Activated CD4-positive, alpha-beta T cell treated with anti-CD3 and anti-CD28 coated beads, Interleukin-2, Interleukin-4, amounts not matched to agents 100 ng/mL and 50 ng/mL, durations not matched to agents 16 hours and 8 hours (primary cell): ENCODE measurements at places on chromosomes 2 and 18.
A peak's percentile ranks its signal among the peaks of the same experiment; 100 is the strongest.

- no peak for DNase-seq
Observed at GRCh38 chr2:237541243-237541642, 25.1 kb upstream of the PRLH start.

- DNase-seq, result no peak
Observed at GRCh38 chr2:10721396-10722251, at the start of gene ATP6V1C2. TSS of gene ATP6V1C2 (plus strand) at chr2:10721630. CDS start at chr2:10722850, 1,220 bp downstream.

- no peak for DNase-seq
Observed at GRCh38 chr18:74183130-74183529, 34.8 kb downstream of the TIMM21 start.

DNA sequence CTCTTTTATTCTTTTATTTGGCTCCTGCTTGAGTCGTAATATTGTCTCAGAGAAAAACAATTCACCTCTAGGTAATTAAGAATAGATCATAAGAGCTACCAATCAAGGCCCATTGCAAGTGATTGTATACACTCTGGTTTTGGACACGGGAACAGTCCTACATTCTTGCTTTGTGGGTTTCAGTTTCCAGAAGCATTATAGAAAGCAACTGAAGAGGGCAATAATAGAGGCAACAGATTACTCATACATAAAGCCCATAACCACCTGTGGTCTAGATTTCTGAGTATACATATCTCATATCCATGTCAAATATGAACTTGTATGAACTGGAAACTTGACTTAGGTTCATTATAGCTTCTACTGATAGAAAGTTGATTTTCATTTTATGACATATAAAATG lies 65.4 kb downstream of the DIS3L2 start:
- peak; percentile 82 for DNase-seq

DNA sequence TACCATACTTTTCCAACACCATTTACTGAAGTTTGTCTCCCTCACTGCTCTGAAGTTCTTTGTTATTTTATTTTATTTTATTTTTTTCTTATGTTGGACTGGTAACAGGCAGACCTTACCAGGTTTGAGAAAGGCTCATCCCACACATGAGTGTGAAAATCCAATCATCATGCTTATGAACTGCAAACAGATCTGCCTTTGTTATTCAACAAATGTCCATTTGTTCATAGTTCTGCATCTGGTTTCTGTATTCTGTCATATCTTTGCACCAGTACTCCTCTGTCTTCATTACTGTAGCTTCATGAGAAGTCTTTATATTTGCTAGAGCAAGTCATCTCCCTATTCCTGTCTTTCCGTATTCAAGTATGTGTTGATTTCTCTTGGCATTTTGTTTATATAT lies 5.3 kb downstream of the RNU2-63P start:
- DNase-seq, result no peak

DNA sequence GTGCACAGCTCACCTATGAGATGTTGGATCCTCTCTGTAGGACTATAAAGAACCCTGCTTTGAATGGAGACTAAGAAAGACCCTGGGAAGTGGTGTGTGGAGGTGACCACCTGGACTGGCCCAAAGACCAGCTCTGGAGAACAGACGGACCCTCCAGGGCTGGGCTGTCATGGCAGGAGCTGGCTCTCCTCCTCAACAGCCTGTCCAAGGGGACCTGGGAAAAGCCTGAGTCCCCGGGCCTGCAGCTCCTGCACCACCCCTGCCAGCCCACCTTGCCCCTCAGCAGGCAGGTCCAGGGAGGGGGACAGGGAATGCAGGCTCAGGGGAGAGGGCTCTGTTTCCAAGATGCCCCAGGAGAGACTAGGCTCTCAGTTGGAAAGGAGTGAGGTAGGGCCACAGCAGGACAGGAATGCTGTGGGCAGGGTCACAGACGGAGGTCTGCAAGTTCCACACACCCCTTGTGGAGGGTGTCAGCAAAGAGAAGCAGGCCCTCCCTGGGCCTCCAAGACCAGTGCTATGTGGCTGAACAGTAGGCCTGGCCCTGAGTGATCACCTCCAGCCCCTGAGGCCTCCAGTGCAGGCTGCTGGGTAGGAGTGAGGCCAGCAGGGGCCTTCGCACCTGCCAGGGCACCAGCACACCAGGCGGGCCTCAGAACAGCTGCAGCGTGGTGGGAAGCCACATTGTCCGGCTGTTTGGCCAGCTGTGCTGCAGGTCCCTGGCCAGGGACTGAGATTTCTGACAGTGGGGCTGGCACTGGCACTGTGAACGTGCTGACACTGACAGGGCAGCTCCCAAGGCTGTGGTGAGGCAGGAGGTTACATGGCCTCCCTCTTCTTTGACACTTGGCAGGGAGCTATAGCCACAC lies 86.4 kb upstream of the OTOS start:
- DNase-seq, result no peak

DNA sequence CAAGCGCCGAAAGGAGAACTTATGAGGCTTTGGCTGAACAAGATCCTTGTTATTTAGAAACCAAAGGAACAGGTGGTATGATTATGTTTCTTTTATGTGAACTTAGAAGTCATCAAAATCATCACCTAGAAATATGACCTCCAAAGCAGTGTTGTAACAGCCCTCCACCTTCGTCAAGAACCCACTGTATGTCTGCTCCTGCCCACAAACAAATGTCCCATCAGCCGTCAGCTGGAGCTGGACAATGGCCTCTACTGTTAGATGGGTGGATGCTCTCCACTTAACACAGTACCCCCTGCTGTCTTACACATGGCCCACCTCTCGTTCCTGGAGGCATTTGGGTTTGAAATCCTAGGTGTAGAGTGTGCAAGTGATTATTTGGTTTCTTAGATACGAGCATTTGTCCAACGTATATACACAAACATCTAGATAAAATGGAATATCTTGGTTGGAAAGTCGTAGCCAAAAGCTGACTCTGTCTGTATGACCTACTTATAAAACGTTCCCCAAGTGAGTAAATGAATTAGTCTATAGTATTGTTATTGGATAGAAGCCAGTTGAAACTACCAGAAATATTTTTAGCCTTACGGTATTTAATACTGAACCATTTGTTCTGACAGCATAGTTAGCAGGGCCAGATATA lies 113.0 kb downstream of the CRIM1 start:
- no peak for DNase-seq

- no peak for DNase-seq
Observed at GRCh38 chr2:84306361-84306760, 152.7 kb downstream of the SUCLG1 start.

- DNase-seq, result no peak
Observed at GRCh38 chr2:239625156-239625845, 224.5 kb upstream of the HDAC4 start.

DNA sequence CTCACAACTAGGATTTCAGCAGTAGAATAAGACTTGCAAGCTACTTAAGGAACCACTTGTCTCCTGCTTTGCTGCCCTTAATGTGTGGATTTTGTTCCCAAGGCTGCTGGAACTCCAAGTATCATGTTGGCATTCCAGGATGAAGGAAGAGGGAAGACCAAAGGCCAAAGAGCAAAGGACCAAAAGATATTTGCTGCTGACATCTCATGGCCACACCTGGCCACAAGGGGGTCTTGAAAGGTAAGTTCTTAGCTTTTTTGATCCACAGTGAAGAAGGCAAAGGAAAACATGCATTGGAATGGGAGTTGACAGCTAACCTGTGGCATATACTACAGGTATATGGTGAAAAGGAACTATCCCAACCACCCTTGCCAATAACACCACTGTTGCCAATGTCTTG lies 3.9 kb upstream of the MATN3 start:
- no peak for DNase-seq

- no peak for DNase-seq
Observed at GRCh38 chr2:33530690-33531548, 54.5 kb downstream of the RASGRP3 start.

DNA sequence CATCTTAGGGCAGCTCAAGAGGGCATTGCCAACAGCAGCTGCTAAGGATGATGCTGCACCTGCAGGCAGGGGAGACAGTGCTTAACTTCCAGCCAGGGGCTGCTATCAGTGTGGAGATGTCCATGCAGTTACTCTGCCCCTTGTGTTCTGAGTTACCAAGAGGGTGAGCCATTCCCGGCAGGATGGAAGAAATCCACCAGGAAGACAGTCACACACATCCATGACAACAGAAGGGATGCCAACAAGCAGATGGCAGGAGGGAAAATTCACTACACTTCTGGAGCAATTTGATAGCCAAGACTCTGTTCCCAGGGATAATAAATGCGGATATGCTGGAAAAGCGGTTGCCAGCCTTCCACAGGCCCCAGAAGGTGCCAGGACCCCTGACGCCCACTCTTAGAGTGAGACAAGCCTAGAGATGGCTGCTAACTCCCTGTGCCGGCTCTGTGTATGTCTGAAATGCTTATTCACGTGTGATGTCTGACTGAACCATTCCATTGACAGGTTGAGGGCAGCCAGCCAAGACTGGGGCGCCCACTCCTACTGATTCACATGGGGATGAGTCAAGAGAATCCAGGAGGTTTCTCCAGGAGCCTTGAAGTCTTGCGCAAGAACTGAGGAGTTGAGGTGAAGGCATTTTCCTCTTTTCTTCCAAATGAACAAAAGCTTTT lies 24.5 kb downstream of the LOXHD1 start:
- DNase-seq, result no peak

GRCh38 chr2:60643747-60644146 lies 90.3 kb upstream of the BCL11A start:
- DNase-seq, result no peak

GRCh38 chr2:140308706-140309105 lies 1528.5 kb upstream of the NXPH2 start:
- no peak for DNase-seq

GRCh38 chr2:4715065-4715464 lies 977.1 kb upstream of the SOX11 start:
- no peak for DNase-seq

DNA sequence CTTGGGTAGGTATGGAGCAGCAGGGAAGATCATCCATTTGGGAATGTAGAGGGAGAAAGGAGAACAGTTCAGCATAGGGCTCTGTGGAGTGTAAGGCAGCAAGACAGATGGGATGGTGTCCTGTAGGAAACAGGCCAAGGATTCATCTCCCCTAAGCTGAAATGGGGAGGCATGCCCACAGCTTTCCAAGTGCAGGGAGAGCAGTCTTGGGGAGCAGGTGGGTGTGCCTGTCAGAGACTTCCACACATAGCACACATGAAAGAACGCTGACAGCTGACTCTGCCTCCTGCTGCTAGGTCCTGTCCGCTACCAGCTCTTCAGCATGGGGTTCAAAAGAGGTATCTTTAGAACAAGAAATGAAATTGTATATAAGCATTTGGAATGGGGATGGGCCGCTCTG lies 9.0 kb downstream of the SETBP1 start:
- no peak for DNase-seq

DNA sequence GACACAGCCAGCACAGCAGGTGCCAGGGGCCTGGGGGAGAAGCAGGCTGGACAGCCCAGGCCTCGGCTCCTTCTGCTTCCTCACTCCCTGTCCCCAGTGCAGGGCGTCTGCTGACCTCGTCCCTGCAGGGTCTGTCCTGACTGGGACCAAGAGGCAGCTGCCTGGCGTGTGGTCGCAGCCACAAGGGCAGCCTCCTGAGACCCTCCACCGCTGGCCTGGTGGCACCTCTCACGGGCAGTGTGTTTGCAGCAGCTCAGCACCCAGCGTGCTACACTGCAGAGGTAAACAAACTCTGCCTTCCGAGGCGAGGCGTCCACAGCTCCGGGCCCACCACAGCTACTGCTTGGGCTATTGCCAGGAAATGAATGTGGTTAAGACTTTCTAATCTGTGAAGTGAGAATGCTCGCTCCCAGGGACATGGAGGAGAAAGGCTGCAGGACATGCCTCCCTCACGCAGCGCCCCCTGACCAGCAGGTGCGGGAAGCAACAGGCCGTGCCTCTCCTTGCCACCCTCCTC lies 46.1 kb upstream of the HPCAL1 start:
- no peak for DNase-seq

- DNase-seq, result no peak
Observed at GRCh38 chr2:213042262-213042661, 109.2 kb downstream of the IKZF2 start.

- DNase-seq, result peak; percentile 81
Observed at GRCh38 chr2:231557571-231558217, 27.4 kb upstream of the NMUR1 start.

GRCh38 chr2:4873876-4874593 lies 818.1 kb upstream of the SOX11 start:
- DNase-seq, result no peak

GRCh38 chr2:25478736-25479135 lies 137.0 kb upstream of the DNMT3A start:
- no peak for DNase-seq

GRCh38 chr18:2794159-2794558 lies 52.6 kb upstream of the EMILIN2 start:
- DNase-seq, result no peak

GRCh38 chr2:181787310-181788048 lies 104.1 kb upstream of the ITPRID2 start:
- no peak for DNase-seq

- DNase-seq, result no peak
Observed at GRCh38 chr18:27996801-27997272, 180.1 kb downstream of the CDH2 start.

DNA sequence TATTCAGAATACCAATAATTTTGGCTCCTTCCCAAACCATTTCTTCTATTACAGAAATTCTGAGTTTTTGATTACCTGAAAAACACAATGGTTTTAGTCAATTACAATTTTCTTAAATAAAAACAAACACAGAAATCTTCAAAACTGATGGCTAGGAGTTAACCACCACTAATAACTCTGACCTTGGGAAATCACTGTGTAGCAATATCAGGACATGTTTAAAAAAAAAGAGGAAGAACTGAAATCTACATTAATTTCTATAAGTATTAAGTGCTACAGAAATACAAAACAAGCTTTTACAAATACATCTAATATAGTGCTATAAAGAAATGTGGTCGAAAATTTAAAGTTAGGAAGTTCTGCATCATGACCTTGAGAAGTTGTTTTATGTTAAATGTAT lies 14.9 kb downstream of the L3MBTL4 start:
- DNase-seq, result no peak

GRCh38 chr2:72827966-72828646 lies 2.3 kb upstream of the EXOC6B start:
- no peak for DNase-seq

DNA sequence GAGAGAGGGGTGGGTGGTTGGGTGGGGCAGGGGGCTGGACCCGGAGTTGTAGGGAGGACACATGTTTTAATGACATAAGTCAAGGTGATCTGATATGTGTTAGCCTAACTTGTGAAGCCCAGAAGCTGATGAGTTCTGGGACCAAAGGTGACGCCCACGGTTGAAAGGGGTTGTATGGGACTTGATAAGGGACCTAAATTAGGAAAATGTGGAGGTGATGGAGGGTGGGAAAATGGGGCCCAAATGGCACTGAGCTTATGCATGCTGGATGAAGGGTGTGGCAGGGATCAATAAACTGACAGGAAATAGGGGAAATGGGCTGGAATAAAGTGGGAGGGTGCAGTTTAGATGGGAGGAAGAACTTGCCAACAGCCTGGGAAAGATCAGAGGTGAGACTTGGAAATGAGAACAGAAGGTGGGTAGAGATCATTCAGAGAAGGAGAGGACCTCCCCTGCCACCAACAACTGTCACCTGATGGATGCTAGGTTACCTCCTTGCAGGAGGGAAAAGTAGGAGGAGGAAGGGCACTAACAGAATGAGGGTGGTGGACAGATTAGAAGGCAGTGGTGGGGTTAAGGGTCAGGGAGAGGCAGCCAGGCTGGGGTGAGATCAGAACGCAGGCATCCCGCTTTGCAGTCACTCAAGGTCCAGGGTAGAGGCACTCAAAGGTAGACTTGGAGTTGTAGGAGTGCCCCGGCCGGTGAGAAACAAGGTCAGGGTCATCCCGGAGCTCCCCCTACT lies 15.3 kb downstream of the WNT10A start:
- DNase-seq, result peak; percentile 52
